Activated CD4-positive, alpha-beta T cell treated with anti-CD3 and anti-CD28 coated beads, Interleukin-2, amount 50 U/mL, for 1 hour (primary cell): ENCODE measurements at places on chromosomes 4 and X.

GRCh38 chrX:25531096-25531495 lies 515.3 kb upstream of the ARX start:
- DNase-seq: no peak

DNA sequence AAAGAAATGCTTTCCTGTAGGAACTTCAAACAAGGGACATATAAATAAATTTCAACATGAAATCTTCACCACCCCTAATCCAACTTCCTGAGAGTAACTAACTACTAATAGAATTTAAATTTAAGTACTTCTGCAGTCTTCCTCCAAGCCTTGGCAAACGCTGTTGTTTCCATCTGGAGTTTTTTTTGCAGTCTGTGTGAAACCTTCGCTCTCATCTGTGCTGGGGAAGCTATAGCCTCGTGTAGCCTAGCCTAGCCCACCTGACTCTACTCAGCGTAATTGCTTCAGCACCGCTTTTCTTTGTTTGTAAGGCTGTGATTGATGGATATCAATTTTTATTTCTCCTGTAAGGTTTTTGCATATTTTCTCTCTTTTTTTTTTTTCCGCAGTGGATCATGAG lies 30.9 kb downstream of the STOX2 start:
- DNase-seq: no peak

DNA sequence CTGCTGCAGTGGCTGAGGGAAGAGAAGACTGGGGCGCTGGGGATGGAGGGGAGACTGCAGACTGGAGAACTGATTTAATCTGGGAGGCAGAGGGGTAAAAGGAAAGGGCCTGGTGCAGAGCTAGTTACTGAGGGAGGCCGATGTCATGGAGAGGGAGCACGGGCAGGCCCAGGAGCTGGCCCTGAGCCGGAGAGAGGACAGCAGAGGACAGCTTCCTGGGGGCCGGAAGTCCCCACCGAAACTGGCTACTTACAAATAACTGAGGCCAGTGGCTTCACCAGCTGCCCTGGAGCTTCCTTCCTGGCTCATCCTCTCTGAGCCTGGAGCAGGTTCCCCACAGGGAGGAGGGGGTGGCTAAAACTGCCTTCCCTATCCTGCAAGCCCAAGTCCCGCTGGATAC lies 26.9 kb downstream of the NSG1 start:
- no peak for DNase-seq

GRCh38 chrX:22139822-22140221 lies 107.7 kb downstream of the PHEX start:
- DNase-seq: no peak

GRCh38 chr4:71081192-71081591 lies 87.7 kb downstream of the DCK start:
- DNase-seq: no peak

GRCh38 chr4:16952896-16953630 lies 54.6 kb upstream of the LDB2 start:
- DNase-seq: no peak

DNA sequence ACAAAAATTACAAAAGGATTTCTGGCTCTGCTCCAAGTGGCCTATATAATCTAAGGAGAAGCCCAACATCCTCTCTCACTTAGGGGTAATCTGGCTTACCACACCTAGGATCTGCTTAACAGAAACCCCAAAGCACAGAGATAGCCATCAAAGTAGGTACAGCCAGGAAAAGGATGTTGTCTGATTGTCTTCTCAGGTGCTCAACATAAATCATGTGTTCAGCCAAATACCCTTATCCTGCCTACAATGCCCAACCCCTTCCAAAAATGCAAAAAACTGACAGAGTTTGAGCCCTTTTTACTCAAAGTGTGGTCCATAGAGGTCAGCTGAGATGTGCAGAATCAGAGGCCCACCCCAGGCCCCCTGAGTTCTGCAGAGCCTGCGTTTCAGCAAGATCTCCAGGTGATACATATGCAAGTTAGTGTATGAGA lies 53.9 kb downstream of the PPM1K start:
- DNase-seq: no peak
